ENCODE measurements at places on chromosomes 6 and 20.

- no peak for DNase-seq
Observed at GRCh38 chr20:45998337-45998736, 10.4 kb upstream of the MMP9 start.

- peak; percentile 52 for DNase-seq
Observed at GRCh38 chr20:8267009-8267408, 134.9 kb downstream of the PLCB1 start.

- DNase-seq: peak; percentile 20
Observed at GRCh38 chr20:38883081-38883980, 42.9 kb upstream of the FAM83D start.

DNA sequence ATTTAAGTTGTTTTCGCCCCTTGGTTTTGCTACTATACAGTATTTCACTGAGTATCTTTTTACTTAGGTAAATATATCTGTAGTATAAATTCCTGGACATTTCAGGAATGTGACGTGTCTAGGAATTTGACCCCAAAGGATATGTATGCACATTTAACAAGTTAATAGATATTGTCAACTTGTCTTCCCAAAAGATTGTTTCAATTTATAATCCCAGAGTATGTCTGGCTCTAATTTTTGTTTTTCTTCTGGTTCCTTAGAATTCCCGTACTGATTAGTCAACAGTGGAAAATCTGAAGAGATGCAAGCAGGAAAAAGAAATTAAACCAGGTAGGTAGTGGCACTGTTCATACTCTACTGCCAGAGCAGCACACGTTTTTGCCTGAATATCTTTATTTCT lies 7.2 kb downstream of the PKIG start:
- no peak for DNase-seq

- no peak for DNase-seq
Observed at GRCh38 chr6:161044335-161044734, 52.8 kb downstream of the MAP3K4 start.

- no peak for DNase-seq
Observed at GRCh38 chr6:134398453-134398852, 80.5 kb upstream of the SGK1 start.

- DNase-seq: peak; percentile 66
Observed at GRCh38 chr6:20182926-20183521, 29.2 kb downstream of the MBOAT1 start.

- no peak for DNase-seq
Observed at GRCh38 chr6:21885532-21886114, 292.1 kb downstream of the SOX4 start.

DNA sequence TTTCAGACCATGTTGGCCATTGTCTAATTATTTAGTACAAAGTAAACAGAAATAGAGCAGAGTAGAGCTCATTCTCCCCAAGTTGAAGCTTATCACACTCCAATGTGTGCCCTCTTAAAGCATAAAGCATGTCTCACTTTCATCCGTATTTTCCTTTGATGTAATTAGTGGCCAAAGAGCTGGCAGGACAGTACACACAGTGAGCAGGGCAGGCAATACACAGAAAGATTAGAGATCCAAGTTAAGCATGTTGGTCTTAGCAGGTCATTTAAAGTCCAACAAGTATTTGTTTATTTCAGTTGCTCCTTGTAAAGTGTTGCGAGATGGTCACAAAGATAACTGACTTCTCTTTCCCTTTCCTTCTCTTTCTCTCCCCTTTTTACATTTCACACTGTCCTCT lies 47.2 kb downstream of the RFX6 start:
- no peak for DNase-seq

DNA sequence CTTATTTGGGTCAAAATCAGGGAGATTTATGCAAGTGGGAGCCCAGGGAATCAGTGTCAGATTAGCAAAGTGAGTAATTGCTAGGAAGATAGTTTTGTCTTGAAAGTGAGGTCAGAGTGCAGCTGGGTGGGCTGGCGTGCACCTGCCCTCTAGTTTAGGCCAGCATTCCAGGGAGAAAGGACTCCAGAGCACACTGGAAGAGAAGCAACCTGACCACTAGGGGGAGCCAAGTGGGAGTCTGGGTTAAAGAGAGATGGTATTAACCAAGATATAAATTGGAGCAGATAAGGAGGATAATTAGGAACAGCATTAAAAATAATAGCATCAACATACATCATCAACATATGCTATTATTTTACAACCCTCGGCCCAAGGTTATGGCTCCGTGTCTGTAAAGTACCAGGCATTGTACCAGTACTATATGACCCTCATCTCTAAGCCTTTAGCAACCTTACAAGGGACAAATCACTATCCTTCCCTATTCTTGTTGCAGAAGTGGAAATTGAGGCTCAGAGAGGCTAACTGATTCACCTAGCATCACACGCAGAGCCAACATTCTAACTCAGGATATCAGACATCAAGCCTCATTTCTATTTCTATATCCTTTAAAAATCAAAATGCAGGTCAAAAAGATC lies 57.8 kb downstream of the SLC2A10 start:
- peak; percentile 61 for DNase-seq

DNA sequence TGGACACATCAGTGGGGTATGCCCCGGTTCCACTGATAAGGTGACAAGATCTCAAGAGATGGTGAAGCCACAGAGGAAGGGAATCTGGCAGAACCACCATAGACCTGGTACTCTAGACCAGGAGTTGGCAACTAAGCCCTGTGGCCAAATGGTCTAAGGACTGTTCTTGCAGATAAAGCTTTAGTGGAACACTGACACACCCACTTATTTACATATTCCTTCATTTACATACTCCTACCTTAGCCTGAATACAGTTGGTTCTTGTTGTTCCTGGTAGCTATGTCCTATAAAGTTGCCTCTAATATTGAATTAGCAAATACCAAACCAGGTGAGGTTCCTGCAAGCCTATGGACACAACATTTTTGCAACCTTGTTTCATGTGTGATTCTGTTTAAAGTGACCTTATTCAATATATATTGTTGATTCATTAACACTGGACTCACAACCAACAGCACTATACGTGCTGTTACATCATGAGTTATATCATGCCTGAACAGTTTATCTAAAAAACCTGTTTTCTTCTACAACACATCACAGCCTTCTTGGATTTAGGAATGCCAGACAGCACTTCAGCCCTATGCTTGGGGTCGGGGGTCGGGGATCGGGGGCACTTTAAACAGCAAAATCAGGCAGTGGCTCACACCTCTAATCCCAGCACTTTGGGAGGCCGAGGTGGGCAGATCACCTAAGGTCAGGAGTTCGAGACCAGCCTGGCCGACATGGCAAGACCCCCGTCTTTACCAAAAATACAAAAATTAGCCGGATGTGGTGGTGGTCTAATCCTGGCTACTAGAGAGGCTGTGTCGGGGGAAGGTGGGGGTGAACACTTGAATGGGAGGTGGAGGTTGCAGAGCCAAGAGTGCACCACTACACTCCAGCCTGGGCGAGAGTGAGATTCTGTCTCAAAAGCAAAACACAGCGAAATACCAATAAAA lies 2.5 kb downstream of the CCDC167 start:
- no peak for DNase-seq

DNA sequence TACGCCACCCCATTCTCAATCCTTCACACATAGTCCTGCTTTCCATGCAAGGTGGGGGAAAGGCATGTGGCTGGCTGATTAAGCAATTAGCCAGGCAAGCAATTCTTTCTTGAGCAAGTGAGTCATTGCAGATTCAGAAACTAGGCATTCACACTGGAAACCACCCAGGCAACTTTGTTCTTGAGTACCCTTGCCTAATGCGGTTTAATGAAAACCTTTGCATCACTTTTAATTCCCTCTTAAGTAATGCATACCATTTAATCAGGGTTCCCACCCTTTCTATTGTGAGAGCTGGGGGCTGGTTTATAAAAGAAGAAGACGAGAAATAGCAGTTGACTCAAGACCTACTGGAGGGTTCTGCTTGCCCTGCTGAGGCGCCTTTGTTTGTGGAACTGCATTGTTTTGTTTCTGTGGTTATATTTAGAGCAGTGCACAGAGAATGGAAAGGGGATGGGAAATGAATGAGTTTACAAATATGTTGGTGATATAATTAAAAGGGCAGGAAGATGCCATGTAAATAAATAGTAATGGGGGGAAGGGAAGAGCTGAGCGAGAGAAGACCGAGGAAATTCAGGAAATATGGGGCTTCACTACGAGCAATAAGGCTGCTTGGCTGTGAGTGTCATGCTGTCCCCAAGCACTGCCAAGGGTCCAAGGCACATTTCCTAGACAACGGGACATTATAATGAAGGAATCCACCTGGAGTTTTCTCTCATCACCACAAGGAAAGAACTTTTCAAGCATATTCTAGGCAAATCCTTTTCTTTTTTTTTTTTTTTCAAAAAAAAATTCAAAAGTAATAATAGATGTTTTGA lies 48.8 kb upstream of the TSHZ2 start:
- DNase-seq: no peak

GRCh38 chr6:161360520-161360919 lies 86.7 kb upstream of the AGPAT4 start:
- DNase-seq: no peak

DNA sequence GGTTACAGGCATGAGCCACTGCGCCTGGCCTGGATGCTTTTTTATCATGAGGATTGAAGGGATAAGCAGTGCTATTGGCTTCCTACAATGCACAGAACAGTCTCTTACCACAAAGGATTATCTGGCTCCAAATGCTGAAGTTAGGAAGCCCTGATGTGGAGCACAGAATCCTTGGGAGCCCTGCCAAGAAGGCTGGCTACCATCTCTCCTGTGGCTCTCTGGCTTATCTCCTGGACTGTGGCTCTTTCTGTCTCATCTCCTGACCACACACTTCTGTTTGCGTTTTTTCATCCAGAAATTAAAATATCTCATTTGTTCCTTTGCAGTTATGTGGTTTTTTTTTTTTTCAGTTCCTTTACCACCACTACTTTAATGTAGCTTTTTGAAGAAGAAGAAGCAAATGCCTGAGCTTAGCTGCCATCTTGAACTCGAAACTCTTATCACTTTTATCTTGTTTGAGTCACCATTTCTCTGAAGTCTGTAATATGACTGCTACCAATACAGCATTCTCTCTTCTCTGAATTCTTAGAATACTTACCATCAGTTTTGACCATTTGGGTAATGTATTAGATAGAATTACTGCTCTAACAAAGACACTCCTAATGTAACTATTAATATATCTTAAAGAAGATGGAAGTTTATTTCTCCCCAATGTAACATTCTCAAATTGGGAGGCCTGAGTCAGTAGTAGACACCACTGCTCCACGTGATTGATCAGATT lies 1044.7 kb downstream of the KIF16B start:
- no peak for DNase-seq

DNA sequence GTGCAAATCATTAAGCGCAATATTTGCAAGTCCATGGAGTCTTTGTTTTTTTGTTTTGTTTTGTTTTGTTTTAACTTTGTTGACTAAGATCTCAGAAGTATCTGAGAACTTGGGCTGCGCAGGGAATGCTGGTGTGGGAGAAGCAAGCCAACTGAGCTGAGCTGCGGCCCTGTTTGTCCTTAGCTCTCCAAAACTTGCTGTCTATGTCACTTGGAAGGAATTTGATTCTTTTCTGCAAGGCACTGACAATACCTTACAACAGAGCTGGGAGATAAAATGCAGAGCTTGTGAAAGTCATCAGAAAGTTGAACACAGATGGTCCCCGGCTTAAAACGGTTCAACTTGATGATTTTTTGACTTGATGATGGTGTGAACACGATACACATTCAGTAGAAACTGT lies 5.4 kb downstream of the SLC22A23 start:
- no peak for DNase-seq

DNA sequence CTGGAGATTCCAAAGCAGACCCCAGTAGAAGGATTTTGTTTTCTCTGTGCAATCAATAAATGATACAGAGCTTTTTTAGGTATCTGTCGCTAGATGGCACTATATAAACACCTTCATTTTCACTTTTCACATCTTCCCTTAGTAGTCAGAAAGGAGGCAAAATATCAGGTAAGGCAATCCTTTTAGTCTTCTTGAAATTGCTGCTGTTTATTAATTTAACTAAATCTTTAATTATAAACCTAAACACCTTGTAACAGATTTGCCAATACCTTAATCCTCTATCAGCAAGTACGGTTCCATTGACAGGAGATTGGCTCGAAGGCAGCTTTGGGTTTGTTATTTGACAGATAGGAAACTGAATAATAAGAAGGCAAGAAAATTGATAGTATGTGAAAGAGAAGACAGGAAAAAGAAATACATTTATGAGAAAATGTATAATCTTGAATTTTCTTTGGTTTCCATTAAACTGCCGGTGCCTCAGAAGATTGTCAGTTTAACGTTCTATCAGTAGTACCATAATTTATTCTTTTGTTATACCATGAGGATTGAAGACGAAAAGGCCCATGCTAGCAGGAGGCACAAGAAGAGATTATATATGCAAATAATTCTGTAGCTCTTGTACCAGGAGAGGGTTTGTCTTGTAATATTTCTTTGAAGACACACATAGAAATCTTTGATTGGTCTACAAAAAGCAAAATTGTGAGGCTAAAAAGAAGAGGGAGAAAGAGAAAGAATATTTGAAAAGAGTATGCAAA lies 23.5 kb upstream of the IBTK start:
- peak; percentile 79 for DNase-seq

Data from NCI-H1105 treated with DMSO at 0.1 percent for 48 hours (cell line).